Lower leg skin (tissue), 4 donors: ENCODE measurements at places on chromosomes 1 and 21. TPM values are rescaled to one million over a fixed set of nuclear protein-coding genes. Genes with fewer than 3 reads are reported as not detected.

DNA sequence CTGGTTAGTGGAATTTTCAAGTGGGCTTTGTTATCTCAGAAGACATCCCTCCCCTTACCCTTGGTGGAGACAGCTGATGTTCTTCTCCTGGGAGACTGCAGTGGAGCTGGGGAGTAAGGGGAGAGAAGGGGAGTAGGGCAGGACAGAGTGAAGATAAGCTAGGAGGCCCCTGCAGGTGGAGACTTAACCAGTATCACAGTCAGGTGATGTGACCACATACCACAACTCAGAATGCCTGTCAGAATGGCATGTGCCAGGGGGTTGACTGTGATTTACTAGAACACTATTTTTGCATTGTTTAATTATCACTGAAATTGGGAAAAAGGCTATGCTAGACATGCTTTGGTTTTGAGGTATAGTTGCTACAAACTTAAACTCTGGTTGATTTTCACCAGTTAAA, 124.6 kb downstream of the NRDC start:
- DNase-seq, result no peak

TCEANC2 gene
- 4.0 TPM for total RNA-seq

- no peak for DNase-seq
These were observed 161.3 kb upstream of the C1orf21 start for GRCh38 chr1:184225283-184226099.

- peak; percentile 89 for DNase-seq
These were observed 11.5 kb upstream of the COL16A1 start for GRCh38 chr1:31715087-31715872.

GRCh38 chr1:46158312-46159281, 16.3 kb upstream of the TSPAN1 start:
- no peak for DNase-seq

GRCh38 chr1:178344513-178345091, 152.2 kb downstream of the CLEC20A start:
- no peak for DNase-seq

DNA sequence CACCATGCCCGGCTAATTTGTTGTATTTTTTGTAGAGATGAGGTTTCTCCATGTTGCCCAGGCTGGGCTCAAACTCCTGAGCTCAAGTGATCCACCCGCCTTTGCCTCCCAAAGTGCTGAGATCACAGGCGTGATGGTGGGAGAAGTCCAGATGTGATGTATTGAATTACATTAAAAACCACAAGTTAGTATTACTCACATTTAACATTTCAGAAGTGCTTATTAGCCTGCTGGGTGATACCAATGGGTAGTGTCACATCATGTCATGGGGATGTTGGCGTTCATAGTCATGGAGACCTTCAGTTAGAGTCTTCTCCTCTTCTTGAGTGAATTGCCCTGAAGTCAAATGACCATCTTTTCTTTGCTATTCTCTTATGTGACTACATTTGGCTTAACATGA, 63.6 kb upstream of the VAMP3 start:
- no peak for DNase-seq

DNA sequence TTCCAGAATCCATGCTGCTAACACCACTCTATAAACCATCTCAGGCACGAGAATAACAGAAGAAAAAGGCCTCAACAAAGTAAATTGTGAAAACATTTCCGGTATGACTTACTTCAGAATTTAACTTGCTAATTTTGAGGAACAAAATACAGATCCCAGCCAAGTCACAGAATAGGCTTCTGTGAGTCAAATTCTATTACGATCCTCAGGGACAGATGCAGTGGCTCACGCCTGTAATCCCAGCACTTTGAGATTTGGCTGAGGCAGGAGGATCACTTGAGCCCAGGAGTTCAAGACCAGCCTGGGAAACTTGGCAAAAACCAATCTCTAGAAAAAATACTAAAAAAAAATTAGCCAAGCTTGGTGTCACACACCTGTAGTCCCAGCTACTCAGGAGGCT, 8.8 kb upstream of the CCDC27 start:
- no peak for DNase-seq

KRTAP13-2 gene
- 3.2 TPM for total RNA-seq

PLPPR4 gene
- total RNA-seq, result 1.6 TPM

DNA sequence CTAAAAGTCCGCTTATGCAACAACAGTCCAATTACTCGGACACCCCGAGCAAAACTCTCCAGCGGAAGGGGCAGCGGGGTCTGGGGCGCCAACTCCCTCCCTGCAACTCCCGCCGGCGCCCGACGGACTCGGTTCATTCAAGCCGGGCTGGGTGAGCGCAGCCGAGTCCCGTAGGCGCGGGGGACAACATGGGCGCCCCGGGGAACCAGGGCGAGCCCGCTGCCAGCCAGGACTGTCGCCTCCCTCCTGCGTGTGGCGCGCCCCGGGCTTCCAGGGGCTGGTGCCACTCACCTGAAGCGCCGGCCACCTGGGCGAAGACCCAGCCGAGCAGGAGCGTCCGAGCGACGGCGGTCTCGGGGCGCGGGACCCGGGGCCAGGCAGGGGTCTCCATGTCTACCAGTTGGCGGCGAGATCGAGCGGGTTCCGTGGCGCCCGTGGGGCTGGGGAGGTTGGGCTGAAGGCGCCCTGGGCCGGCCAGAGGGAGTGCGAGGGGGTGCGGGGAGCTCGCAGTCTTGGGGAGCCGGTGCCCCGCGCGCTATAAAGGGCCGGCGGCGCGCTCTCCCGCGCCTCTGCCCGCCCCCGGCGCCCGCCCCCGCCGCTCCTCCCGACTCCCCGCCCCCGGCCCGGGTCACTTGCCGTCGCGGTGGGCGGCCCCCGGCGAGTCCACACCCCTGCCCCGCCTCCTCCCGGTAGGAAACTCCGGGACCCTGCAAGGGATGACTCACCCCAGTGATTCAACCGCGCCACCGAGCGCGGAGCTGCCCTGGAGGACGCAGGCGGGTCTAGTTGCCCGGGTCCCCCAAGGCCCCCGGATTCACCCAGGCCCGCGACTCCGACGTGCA, at the start of gene F3:
F3 (minus strand) TSS at position 514 of the 842 bp plus-strand sequence; CDS start at position 391, 123 bp downstream.
- peak; percentile 84 for DNase-seq

- DNase-seq, result no peak
These were observed 3.1 kb downstream of the IL6R start for GRCh38 chr1:154408174-154408777.

DNA sequence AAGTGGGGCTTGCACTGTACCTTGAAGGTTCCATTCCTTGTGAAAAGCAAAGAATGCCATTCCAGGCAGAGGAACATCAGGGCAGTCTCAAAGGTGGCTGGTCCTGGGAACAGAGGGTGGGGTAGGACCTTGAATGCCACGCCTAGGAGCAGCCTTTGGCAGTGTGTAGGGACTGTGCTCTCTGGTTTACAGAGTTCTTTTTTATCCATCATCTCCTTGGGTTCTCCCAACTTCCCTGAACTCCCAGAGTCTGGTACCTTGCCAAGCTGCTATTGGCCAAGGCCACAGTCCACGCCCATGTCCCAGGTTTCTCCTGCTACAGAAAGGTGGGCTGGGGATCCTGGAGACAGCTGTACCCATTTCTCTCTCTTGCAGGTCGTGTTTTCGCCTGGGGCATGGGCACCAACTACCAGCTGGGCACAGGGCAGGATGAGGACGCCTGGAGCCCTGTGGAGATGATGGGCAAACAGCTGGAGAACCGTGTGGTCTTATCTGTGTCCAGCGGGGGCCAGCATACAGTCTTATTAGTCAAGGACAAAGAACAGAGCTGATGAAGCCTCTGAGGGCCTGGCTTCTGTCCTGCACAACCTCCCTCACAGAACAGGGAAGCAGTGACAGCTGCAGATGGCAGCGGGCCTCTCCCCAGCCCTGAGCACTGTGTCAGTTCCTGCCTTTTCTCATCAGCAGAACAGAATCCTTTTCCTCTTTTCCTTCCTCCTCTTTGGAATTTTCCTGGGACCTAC, 15.3 kb upstream of the TRNAU1AP start:
- no peak for DNase-seq

GRCh38 chr1:204462229-204462561, 32.4 kb downstream of the PIK3C2B start:
- DNase-seq, result no peak
